ENCODE measurements at places on chromosomes 6 and 20.

DNA sequence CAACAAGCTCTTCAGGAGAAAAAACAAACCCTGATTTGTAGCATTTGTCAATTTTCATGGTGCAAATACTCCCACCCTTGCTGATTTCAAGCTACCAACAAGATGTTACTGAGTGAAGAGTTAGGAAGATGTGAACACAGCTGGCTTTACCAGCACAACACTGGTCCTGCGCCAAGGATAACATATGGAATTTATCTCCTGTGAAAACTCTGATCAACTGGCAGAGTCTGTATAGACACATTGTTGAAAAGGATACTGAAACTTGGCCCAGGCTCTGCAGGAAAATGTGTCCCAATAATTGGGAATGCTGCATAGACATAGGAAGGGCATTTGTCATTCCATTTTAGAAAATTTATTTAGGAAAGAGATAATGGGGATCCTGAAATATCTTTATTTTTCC is 29.0 kb downstream of the OTOR start:
- no peak for DNase-seq

- DNase-seq, result no peak
Observed at GRCh38 chr20:4141291-4142240, 126.2 kb upstream of the RNF24 start.

DNA sequence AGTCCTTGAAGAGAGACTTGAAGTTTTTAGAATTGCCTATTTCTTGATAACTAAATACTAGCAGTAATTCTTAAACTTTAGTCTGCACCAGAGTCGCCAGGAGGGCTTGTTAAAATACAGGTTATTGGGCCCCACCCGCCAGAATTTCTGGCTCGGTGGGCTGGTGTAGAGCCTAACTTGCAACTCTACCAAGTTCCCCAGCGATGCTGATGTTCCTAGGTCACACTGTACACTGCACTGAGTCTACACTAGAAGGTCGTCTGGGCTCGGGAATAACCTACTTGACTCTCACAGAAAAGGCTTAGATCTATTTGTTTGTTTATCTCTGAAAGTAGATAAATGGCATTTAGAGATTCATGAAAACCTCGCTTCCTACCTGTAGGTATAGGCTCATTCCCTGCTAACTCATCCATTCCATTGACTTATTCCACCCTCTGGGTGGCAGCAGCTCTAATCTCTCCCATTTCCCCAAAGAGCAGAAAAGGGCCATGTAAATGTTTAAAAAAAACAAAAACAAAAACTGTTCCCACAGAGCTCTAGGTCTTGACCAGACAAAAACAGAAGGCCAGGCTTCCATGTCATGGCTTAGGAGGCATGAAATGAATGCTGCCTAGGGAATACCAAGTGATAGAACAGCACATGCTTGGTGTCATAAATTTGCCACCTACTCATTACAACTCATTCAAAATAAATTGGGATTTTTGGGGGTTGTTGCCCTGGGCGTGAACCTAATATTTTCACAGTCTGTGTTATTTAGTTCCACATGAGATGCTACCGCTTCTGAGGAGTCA is 292.1 kb downstream of the ADGB start:
- no peak for DNase-seq

DNA sequence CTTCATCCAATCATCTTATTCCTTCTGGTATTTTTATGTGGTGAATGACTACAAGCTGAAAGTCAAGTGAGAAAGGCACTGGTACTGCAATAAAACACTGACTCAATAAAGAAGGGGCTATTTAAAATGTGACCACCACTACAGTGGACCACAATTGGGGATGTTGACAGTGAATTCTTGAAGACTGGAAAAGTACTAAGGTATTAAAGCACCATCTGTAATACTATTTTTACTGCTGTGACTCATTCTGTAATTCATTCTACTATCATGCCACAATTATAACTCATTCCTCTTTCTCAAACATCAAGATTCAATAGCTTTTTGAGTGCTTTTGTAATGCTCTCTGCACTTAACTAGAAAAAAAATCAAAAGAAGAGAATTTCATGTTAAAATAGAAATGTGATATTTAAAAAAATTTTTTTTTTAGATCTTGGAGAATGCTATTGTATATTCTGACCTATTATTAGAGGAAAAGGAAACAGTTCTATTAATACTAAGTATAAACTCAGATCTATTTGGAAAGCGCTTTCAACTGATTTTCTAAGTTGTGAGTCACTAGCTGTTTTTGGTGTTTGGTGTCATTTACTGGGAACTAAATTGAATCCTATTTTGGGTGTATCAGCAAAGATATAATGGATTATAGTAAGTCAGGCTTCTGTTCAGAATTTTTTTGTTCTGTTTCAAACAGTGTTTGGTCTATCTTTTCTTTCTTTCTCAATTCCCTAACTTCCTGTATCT is 104.7 kb upstream of the TMEM170B start:
- DNase-seq, result no peak

DNA sequence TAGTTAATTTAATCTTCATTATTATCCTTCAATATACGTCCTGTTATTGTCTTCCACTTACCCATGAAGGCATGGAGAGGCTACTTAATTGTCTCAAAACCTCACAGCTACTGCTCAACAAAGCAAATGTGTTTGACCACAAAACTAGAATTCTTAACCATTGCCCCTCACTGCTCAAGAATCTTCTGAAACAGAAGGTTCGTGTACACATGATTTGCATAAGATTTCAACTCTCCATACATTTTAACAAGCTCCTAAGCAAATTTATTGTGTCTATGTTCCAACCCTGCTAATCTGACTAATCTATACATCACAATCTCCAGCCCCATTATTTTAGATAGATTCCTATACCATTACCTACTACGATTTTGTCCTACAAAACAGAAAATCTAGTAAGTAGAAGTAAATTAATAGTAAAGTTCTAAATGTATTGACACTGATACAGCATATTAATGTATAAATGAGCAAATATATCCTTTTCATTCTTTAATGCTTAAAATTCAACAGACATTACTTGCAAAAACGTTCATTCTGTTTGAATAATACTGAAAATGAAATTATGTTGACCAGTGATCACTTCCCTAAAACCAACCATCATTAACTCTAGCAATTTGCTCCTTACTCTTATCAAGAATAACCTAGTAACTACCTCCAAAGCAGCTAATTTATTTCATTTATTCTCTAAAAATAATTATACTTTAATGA is 89.7 kb upstream of the RNF217 start:
- no peak for DNase-seq

DNA sequence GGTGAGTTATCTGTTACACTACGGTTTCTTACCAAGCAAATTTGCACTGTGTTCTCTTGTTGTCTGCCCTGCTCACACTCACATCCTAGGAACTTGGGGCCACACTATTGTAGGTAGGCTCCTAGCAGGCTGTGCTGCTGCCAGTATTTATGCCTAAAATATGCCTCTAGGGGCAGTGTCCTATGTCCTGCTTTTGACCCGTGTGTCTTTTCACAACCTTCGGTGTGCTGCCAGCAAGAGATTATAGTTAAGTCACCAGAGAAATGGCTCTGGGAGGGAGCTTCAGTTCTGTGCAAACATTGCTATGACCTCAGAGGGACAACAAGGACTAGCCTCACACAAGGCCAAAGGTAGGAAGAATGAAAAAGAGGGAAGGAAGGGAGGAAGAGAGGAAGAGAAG is 8.9 kb upstream of the TAAR5 start:
- no peak for DNase-seq

DNA sequence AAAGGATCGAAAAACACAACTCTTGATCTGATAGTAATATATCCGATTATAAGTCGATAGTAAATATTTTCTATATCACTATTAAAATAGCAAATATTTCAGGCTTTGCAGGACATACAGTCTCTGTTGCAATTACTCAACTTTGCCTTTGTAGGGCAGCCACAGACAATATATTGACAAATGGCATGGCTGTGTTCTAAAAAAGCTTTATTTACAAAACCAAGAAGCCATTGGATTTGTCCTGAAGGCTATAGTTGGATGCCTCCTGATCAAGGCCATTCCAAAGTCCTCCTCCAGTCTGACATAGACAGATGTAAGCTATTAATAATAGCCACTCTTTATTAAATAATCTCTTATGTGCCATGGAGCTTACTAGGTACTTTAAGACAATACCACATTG is 5.9 kb downstream of the OCSTAMP start:
- DNase-seq, result no peak

DNA sequence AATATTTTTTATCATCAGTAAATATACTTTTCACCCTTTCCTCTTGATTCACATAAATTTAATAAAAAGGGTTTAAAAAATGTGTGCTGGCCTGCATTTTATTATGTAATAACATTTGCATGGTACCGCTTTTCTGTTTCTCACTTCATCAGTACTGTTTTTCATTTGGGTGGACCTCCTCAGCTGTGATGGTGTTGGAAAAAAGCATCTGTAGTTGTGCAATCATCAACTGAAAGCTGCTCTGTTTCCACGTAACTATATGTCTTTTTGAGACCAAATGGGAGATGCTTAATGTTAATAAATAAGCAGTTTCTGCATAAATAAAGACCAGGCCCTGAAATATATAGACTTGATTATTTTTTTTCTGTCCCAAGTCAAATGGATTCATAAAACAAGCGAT is 31.6 kb upstream of the CENPW start:
- DNase-seq, result no peak

DNA sequence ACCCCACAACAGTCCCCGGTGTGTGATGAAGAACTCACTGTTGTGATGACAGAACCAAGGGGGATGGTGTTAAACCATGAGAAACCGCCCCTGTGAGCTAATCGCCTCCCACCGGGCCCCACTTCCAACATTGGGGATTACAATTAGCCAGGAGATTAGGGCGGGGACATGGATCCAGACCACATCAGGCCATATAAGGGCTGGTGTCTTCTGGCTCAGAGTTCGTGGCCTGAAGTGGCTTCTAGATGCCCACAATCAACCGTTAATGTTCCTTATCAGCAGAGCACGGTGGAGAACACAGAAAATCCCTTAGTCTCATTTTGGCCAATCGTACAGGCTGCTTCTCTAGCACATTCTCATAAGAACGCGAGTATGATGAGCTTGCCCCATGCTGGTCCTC is 10.9 kb upstream of the MAS1 start:
- no peak for DNase-seq

DNA sequence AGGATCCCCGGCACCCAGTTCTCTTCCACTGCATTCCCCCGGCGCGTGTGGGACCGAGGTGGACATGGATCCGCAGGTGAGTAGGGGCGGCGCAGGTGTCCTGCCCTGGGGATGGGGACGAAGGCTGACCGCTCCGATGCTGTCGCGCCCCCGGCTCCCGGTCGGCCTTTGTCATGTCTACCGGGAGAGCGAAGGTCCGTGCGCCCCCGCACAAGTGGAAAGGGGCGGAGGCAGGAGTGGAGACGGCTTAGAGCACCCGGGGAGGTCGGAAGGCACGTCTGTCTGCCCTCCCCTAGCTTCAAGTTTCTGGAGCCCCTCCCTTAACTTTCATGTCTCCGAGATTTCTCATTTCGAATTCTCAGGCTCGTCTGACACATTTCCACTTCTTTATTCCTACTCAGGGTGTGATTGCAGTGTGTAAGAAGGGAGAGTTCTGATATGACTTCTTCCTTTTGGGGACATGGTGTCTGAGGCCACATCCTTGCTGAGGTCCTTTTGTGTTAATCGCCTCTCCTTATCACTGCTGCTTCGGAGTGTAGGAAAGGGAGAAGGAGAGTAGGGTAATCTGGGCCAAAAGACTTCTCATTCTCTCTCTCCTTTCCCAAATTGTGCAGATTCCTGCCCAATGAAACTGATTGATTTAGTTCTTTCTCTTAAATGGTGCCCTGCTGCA is 435 bp downstream of the KIFC1 start:
- peak; percentile 64 for DNase-seq

- no peak for DNase-seq
Observed at GRCh38 chr6:143290206-143290605, 160.3 kb downstream of the ADAT2 start.

GRCh38 chr6:6587696-6588063 is 840 bp upstream of the LY86 start:
- no peak for DNase-seq

DNA sequence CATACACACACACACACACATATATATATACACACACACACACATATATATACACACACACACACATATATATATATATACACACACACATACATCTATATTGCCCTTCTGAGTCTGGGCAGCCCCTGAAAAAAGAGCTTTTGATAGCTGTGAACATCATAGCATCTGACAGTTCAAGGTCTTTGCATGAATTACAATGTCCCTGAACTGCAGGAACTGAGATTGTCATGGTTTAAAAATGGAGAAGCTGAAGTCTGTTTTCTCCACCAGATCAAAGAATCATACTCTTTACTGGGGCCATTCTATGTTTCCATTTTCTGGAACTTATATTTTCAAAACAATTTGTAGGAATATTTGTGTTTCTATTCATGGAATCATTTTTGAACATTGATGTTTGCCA is 189.8 kb downstream of the ZDHHC14 start:
- DNase-seq, result no peak

DNA sequence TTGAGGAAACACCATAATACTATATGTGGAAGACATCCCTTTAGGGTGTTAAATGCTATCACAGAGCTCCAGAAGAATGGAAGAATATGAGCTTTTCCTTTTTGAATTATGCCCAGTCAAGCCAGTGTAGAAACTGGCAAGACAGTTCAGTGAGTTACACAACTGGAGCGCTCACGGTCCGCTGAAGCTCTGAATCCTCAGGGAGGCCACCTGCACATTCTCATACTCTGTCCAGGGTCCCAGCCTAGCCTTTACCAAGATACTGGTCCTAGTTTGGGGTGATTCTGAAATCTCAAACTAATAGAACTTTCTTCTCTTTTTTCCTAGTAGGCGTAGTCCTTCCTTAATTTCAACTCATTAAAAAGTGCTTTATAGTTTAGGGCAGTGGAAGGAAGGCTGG is 51.3 kb downstream of the ALDH8A1 start:
- DNase-seq, result no peak

- DNase-seq, result peak; percentile 49
Observed at GRCh38 chr6:31814677-31815024, 432 bp downstream of the HSPA1L start.

GRCh38 chr20:1450926-1451491 is 15.6 kb downstream of the NSFL1C start:
- no peak for DNase-seq

DNA sequence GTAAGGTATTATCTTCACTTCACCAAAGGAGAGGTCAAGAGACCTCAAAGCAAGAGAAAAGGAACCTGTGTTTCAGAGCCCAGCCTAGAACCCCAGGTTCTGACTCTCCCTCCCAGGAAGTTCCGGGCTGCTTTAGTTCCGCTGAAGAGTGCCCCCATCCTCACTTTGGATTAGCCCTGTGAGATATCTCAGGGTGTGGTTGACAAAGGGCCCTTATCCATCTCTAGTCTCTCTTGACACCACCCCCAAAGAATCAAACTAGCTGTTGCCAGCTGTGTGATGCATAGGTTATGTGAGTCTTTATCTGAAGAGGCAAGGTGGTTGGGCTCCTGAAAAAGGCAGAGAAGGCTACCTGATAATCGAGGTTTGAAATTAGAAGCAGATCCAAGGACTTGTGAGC is 20.6 kb downstream of the BRPF3 start:
- DNase-seq, result no peak

DNA sequence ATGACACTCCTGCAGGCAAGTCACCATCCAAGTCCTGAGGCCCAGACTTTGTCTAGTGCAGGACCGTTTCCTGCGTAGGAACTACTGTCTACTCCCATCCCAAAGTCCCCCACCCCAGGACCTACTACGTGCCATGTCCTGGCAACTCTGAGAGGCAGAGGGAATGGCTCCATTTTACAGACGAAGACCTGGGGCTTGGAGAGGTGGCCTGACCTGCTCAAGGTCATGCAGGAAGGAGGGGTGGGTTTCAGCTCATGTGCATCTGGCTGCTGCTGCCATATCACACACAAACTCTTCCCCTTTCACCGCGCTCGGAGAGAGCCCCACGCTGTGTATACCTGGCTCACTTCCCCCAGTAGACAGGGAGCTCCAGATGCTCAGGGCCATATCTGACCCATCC is 1.2 kb upstream of the NOL4L start:
- DNase-seq, result no peak
